Activated T-helper 1 cell treated with anti-CD3 and anti-CD28 coated beads, Interleukin-12 subunit alpha, Interleukin-12 subunit beta, Interleukin-2, Interleukin-4 antibody, amounts not matched to agents 30 ng/mL and 10 ng/mL and 1 ng/mL, durations not matched to agents 14 hours and 24 hours and 36 hours (primary cell): ENCODE measurements at places on chromosomes 6 and 20. TPM values are rescaled to one million over a fixed set of nuclear protein-coding genes. Genes with fewer than 3 reads are reported as not detected.

- H3K27ac ChIP-seq = no peak overlapping the region
- no peak overlapping the region for H3K4me3 ChIP-seq
- DNase-seq = no peak
- H3K27me3 ChIP-seq = peaks cover 7% of the 10 kb centered on the region
Measured at GRCh38 chr20:48259456-48259855, 474.2 kb upstream of the SULF2 start.

- no peak for DNase-seq
- H3K36me3 ChIP-seq = no peaks in the 10 kb centered on the region
- H3K27me3 ChIP-seq = peaks cover 2% of the 10 kb centered on the region
- H3K4me3 ChIP-seq = no peak overlapping the region
Measured at GRCh38 chr20:9578594-9578993, 64.2 kb downstream of the LAMP5 start.

- H3K27ac ChIP-seq = no peak overlapping the region
- H3K27me3 ChIP-seq = peaks cover 29% of the 10 kb centered on the region
- no peak overlapping the region for H3K4me3 ChIP-seq
Measured at GRCh38 chr20:31990641-31991338, 19.4 kb upstream of the CCM2L start.

- no peak for DNase-seq
- no peaks in the 10 kb centered on the region for H3K27me3 ChIP-seq
- H3K4me1 ChIP-seq = no peaks in the 10 kb centered on the region
- H3K4me3 ChIP-seq = no peak overlapping the region
- H3K36me3 ChIP-seq = no peaks in the 10 kb centered on the region
Measured at GRCh38 chr20:31278178-31278577, 20.7 kb downstream of the DEFB115 start.

GRCh38 chr6:166904101-166904746 is 52.1 kb downstream of the RNASET2 start:
- no peaks in the 10 kb centered on the region for H3K27me3 ChIP-seq
- peaks cover 6% of the 10 kb centered on the region for H3K36me3 ChIP-seq
- H3K27ac ChIP-seq = no peak overlapping the region
- H3K4me3 ChIP-seq = no peak overlapping the region

DNA sequence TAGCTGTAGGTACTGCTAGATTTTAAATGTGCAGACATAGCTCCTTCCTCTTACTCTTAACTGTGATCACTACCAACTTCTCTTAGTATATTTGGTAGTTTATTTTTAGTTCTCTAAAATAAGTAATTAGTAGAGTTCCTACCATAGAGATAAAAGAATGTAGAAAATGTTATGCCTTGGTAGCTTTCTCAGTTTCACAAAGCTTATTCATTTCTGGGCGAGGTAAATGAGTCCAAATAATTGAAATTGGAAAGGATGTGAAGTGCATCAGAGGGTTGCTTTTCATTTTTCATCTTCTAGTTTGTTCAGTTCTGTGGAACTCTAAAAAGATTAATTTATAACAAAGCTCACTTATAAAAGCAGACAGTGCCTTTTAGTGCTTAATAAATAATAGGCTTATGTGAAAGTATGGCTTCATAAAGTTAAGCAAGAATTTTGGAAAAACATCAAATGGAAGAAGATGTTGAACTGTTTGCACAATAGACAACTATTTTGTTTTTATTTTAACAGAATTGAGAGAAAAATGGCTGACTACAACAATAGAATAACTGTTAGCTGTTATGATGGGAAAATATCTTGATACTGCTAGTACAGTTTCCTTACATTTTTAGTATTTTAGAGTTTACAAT is 303.7 kb downstream of the UTRN start:
- no peak overlapping the region for H3K4me3 ChIP-seq
- H3K4me1 ChIP-seq = peaks cover 26% of the 10 kb centered on the region
- no peak for DNase-seq
- peaks cover 22% of the 10 kb centered on the region for H3K36me3 ChIP-seq

GRCh38 chr6:158962371-158962770 is 37.6 kb downstream of the RSPH3 start:
- H3K27me3 ChIP-seq = peaks cover 23% of the 10 kb centered on the region
- H3K36me3 ChIP-seq = no peaks in the 10 kb centered on the region
- no peak overlapping the region for H3K27ac ChIP-seq
- no peaks in the 10 kb centered on the region for H3K4me1 ChIP-seq

DNA sequence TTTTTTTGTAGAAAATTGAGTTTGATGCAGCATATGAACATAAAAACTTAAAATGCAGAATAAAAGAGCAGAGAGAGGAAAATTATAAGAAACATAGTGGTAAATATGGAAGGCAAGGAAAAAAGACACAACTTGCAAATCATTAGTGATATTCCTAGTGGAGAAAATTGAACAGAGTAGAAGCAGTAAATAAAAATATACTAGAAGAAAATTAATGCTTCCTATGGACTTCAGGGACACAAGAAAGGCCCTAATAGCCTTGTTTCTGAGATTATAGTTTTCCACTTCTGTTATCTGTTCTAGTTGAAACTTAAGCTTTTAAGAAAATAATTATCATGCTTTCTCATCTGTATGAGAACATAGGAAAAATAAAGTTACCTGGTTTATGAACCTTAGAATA is 25.6 kb upstream of the ADIG start:
- no peak overlapping the region for H3K27ac ChIP-seq
- no peak for DNase-seq
- H3K4me3 ChIP-seq = no peak overlapping the region
- no peaks in the 10 kb centered on the region for H3K27me3 ChIP-seq

- H3K36me3 ChIP-seq = no peaks in the 10 kb centered on the region
- H3K4me1 ChIP-seq = no peaks in the 10 kb centered on the region
- DNase-seq = no peak
- H3K4me3 ChIP-seq = no peak overlapping the region
- no peak overlapping the region for H3K27ac ChIP-seq
- peaks cover 10% of the 10 kb centered on the region for H3K27me3 ChIP-seq
Measured at GRCh38 chr6:139676718-139677117, 302.3 kb upstream of the CITED2 start.

DNA sequence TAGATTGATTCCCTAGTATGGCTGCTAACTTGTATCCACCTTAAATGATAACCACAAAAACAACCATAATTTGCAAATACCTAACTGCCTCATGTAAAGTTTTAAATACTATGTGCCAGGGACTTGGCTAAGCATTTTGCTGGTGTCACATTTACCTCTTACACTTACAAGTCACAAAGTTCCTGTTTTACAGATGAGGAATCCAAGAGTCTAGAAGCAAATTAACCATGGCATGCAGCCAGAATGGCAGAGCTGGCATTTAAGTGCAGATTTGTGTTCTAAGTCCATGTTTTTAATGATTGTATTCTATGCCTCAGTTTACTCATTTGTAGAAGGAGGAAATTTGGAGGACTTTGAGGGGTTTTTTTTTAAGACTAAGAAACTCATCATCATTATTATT is 696.7 kb downstream of the PTPRT start:
- no peaks in the 10 kb centered on the region for H3K4me1 ChIP-seq
- no peak for DNase-seq
- no peak overlapping the region for H3K4me3 ChIP-seq
- H3K36me3 ChIP-seq = no peaks in the 10 kb centered on the region
- H3K27me3 ChIP-seq = peaks cover 1% of the 10 kb centered on the region

DNA sequence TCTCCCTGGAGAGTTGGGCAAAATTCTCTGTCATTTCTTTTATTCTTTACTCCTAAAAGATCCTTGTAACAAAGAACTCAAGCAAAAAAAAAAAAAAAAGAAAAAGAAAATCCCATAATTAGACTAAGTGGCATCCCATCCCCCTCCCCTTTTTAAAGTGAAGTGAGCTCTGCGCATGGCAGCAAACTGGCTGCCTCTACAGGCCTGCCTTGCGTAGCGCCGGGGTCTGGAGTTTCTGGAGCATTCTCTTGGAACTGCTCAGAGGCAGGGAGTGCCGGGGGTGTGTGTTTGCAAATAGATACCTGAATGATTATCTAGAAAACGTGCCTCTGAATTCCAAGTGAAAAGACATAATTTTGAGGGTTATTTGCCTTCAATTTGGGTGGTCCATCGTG is 48.1 kb downstream of the FOXC1 start:
- H3K4me3 ChIP-seq = no peak overlapping the region
- no peak for DNase-seq
- H3K27me3 ChIP-seq = no peaks in the 10 kb centered on the region
- no peaks in the 10 kb centered on the region for H3K36me3 ChIP-seq
- H3K27ac ChIP-seq = no peak overlapping the region
- no peaks in the 10 kb centered on the region for H3K4me1 ChIP-seq

DNA sequence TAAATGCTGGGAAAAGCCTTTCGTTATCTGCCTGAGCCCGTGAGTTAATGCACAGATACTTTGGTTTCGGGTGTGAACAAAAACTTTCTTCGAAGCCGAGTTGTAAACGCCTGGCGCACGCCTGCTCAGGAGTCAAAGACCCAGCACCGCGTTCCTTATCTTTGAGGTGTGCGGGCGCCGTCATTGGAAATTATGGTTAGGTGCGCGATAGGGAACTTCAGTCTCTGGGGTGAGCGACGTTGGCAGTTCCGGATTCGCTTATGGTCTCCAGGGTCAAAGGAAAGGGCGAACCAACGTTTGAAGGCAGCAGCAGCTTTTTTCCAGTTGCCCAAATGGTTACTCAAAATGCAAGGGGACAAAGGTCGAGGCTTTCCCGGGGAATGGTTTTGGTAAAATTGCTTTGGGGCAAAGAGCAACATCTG is 853 bp downstream of the SLC22A3 start:
- H3K27ac ChIP-seq = no peak overlapping the region
- no peak for DNase-seq
- no peak overlapping the region for H3K4me3 ChIP-seq
- no peaks in the 10 kb centered on the region for H3K4me1 ChIP-seq
- no peaks in the 10 kb centered on the region for H3K36me3 ChIP-seq
- peaks cover 54% of the 10 kb centered on the region for H3K27me3 ChIP-seq

GRCh38 chr20:57507477-57507876 is 17.5 kb downstream of the CTCFL start:
- H3K4me1 ChIP-seq = no peaks in the 10 kb centered on the region
- H3K4me3 ChIP-seq = no peak overlapping the region
- H3K27ac ChIP-seq = no peak overlapping the region
- H3K36me3 ChIP-seq = no peaks in the 10 kb centered on the region
- H3K27me3 ChIP-seq = peaks cover 50% of the 10 kb centered on the region

GRCh38 chr6:133241086-133241900 is at the start of gene EYA4:
Gene EYA4, plus strand, starts transcription at chr6:133241357. Its CDS starts 33,424 bp downstream, at chr6:133274781.
- no peaks in the 10 kb centered on the region for H3K4me1 ChIP-seq
- H3K36me3 ChIP-seq = no peaks in the 10 kb centered on the region
- peaks cover 60% of the 10 kb centered on the region for H3K27me3 ChIP-seq
- no peak within 1 kb of the TSS for H3K27ac ChIP-seq
- no peak for DNase-seq

DNA sequence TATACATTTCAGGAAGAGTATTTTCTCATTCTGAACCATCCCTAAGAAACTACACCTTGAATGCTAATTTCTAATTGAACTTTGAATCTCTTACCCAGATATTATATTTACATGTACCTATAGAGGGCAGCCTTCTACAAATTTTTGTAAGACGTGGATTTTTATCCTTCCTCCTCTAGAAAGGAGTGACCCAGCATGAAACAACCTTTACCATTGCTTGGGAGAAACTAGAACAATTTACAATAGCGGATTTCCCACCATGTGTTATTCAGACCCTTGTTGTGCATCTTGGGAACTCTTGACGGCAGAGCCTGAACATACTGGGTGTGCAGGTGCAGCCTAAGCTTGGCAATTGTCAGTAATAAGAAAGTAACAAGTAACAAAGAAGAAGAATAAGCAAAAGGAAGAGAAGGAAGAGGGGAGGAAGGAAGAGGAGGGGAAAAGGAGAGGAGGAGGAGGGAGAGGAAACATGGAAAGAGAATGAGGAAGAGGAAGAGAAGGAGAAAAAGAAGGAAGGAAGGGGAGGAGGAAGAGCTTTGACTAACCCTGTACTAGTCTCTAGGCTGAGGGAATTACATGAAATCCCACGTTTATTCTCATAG is 10.8 kb upstream of the TAAR1 start:
- no peak for DNase-seq
- H3K4me3 ChIP-seq = no peak overlapping the region
- no peaks in the 10 kb centered on the region for H3K36me3 ChIP-seq
- peaks cover 7% of the 10 kb centered on the region for H3K4me1 ChIP-seq
- peaks cover 5% of the 10 kb centered on the region for H3K27me3 ChIP-seq

GRCh38 chr6:30006170-30007131 is 54.6 kb upstream of the POLR1H start:
- no peak overlapping the region for H3K27ac ChIP-seq
- no peak for DNase-seq
- H3K36me3 ChIP-seq = no peaks in the 10 kb centered on the region
- peak overlapping the region; percentile 70 for H3K4me3 ChIP-seq
- peaks cover 45% of the 10 kb centered on the region for H3K27me3 ChIP-seq
- H3K4me1 ChIP-seq = peaks cover 14% of the 10 kb centered on the region

DNA sequence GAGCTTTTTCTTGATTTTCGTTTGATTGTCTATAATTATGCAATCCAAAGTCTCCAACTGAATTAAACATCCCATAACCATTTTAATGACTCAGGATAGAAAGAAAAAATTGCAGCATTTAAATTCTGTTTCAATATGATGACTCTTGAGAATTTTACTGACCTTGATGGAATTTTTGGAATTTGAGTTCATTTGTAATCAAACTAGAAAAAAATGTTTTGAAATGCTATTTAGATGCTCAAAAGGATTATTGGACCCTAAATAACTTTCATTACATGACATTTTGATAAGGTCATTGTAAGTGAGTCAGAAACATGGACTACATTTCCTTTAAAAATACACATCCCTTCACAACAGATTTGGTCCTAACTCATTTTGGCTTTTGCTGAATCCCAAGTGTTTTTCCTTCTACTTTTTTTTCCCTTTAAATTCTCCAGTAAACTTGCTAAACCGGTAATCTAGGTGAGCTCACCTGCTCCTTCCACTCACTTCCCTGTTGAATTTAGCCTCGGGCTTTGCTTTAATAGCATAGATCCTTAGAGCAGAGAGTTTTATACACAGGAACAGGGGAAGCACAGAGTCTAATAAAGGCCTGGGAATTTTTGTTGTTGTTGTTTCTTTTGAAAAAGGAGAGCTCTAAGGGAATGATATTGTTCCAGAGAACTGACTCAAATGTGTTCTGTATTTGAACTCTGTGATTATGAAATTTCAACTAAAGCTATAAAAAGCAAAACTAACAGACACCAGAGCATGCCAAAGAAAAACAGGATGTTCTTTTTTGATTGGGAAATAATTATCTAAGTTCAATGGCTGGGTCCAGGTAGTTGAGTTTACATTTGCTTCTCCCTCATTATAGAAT is 1088.2 kb upstream of the CITED2 start:
- no peaks in the 10 kb centered on the region for H3K36me3 ChIP-seq
- DNase-seq = no peak
- H3K4me1 ChIP-seq = no peaks in the 10 kb centered on the region
- H3K4me3 ChIP-seq = no peak overlapping the region

TPD52L1 gene
- total RNA-seq = 0.29 TPM in 1 of 2 replicates, not detected in the other

PBOV1 gene
- total RNA-seq = not detected in 2 replicates

TAGAP gene
- 245 and 250 TPM in 2 replicates for total RNA-seq

FHL5 gene
- total RNA-seq = not detected in 2 replicates

CLPSL2 gene
- total RNA-seq = not detected in 2 replicates

FGD2 gene
- total RNA-seq = 0.65 and 1.5 TPM in 2 replicates

RBPJL gene
- 0.18 TPM in 1 of 2 replicates, not detected in the other for total RNA-seq

ULBP1 gene
- total RNA-seq = 0.91 and 0.99 TPM in 2 replicates

TRIM15 gene
- 0.39 and 0.59 TPM in 2 replicates for total RNA-seq

SOX4 gene
- total RNA-seq = 1.2 and 1.5 TPM in 2 replicates

CLDN20 gene
- total RNA-seq = 0.29 TPM in 1 of 2 replicates, not detected in the other

TREM1 gene
- total RNA-seq = not detected in 2 replicates

MRAP2 gene
- not detected in 2 replicates for total RNA-seq

MMP24 gene
- total RNA-seq = 0.05 TPM in 1 of 2 replicates, not detected in the other

C6orf52 gene
- 3.6 and 6.0 TPM in 2 replicates for total RNA-seq

FAM209B gene
- 1.2 and 1.4 TPM in 2 replicates for total RNA-seq
